ENCODE measurements at places on chromosomes 16 and 17.

DNA sequence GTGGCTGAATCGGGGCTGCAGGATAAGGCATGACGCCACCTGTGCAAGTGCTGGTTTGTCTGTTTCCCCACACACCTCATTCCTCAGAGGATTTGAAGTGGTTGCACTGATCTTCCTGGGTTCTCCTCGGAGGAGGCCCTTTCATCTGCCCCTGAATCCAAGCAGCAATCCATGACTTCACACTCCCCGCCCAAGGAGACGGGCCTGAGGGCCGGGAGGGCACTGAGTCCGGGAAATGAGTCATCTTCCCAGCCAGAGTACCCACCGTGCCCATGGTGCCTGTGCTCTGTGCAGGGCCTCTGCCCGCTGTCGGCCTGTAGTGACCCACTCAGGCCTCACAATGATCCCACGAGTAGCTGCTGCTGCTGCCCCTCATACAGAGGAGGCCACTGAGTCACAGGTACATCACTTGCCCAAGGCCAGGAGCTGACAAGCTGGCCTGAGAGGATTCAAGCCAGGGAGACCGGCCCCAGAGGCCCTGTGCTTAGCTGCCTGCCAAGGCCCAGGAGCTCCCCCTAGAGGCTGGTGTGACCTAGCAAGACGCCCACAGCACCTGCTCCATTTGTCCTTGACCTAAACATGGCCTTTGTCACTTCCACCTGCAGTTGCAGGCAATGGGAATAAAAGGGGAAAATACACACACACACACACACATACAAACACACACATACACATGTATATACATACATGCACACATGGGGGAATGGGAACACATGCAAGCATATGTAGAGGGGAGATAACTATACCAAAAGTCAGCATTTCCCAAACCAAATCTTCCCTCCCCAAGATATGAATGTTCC, 240.0 kb downstream of the C16orf95 start:
- peak; percentile 4 for DNase-seq

DNA sequence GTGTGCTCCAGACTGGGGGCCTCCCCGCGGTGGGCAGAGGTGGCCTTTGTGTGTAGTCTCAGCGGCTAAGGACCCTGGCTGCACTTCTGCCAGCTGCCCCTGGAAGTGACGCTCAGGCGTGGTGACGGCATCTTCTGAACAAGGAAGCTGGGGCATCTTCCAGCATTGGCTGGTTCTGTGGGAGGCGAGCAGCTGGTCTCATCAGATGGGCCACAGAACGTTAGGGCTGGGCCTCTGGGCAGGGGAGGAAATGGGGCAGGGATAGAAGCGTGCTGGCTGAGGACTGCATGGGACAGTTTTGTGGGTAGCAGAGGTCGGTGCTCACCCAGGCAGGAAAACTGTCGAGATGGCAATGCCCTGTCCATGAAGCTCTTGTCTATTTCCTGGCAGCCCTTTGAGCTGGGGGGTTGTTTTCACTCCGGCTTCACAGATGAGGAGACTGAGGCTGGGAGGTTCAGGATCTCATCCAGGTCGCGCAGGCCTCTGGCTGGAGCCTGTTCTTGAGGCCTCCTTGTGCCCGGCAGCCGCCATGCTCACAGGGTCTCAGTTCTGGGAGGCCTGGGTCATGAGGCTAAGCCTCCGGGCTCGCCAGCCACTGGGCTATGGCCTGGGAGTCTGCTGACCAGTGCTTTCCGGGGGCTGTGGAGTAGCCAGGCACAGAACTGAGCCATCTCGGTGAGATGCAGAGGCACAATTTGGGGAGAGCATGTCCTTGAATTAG, 16.3 kb downstream of the IRF8 start:
- DNase-seq = no peak

DNA sequence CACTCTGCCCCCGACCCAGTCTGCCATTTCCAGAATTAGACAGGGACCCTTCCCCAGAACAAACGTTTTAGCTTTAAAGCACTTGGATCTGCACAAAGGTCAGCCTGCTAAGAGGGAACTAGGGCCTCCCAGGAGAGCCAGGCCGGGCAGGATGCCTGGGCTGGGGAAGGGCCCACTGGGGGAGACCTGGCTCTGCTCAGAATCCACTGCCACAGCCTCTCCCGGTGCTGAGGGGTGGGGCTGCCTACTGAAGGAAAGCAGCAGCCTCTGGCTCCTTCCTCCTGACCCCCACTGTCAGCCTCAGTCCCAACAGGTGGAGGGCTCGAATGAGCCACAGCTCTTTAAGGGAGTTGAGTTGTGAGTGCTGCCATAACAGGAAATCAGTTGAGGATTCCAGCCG, 1.7 kb downstream of the YBX2 start:
- DNase-seq = no peak

GRCh38 chr17:65463242-65463641, 98.2 kb downstream of the AXIN2 start:
- DNase-seq = no peak

DNA sequence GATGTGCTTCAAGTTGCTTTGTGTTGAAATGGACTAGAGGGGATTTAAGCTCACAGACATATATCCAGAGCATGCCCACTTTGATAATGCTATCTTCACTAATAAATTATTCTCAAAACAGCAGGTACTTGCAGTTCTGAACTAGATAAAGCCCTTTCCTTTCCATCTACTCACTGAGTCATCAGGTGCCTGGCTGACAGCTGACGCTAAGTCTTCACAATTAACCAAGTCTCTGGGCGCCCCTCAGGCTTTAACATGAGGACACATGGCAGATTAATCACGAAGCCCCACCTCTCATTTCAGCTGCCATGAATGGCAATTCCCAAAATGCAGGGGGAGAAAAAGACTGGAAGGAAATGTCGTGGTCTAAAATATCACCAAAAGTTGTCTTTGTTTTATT, 29.5 kb upstream of the CRISPLD2 start:
- DNase-seq = no peak

- DNase-seq = no peak
Measured at GRCh38 chr17:66829883-66830282, 5.0 kb upstream of the CACNG5 start.

- no peak for DNase-seq
Measured at GRCh38 chr17:17398943-17399926, 77.6 kb upstream of the MED9 start.

GRCh38 chr16:51326131-51326856, 175.2 kb upstream of the SALL1 start:
- no peak for DNase-seq

DNA sequence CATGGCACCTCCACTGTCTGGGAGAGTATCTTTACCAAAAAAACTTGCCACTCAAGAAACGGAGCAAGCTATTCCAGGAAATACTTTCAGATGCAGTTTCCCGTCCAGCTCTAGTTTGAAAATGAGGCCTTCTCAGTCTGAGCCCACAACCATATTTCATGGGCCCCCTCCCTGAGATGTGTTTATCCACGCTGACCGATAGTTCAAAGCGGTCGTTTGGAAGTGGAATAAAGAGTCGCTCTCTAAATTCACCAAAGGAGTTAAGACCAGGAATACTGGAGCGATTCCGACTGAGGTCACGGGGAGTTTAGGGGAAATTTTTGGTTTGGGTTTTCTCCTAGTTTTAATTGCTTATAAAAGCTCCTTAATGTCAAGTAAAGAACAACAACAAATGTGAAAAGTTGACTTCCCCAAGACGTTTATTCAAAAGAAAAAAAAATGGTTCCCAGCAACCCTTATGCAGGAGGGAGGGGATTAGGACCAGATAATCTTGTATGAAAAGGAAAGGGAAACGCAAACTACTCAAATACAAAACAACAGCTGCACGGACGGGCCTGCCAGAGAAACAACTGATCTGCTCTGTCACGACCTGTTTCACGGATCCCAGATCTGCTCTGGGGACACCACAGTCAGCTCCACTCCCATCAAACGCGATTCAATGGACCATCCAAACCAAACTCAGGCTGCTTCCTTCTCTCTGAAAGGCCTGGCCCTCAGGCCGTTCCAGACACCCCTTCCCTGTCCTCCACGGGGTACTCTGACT, 77.1 kb downstream of the MRM3 start:
- DNase-seq = no peak

DNA sequence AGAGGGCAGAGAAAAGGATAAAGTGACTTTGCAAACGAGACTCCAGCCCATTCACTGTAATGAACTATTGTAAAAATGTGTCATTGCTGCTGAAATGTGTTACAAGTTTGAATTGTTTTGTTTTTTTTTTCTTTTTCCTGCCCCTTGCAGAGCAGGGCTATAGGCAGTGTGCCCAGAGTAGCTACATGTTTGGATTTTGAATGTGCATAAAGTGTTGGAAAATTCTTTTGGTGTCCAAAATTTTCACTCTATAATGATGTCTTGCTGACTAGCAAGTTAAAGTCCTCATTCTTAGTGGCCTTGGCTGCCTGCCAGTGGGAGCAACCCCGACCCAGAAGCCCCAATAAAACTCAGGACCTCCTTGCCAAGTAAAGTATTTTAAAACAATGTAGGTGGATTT, 66.5 kb downstream of the IGF2BP1 start:
- no peak for DNase-seq

- no peak for DNase-seq
Measured at GRCh38 chr17:69523244-69523861, 108.9 kb downstream of the MAP2K6 start.

- DNase-seq = peak; percentile 54
Measured at GRCh38 chr16:85055493-85056210, 28.1 kb downstream of the KIAA0513 start.

DNA sequence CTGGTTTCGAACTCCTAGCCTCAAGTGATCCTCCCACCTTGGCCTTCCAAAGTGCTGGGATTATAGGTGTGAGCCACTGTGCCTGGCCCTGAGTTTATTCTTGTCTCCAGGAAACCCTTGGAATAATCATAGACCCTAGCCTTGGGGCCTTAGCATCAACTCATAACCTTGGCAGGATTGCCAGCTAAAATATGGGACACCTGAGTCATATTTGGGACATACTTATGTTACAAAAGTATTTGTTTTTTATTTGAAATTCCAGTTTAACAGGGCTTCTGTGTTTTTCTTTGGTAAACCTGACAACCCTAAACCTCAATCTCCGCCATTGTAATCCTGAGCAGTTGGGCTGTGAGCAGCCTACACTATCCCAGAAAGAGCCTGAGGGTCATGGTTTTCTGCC, 28.6 kb upstream of the TNS4 start:
- DNase-seq = no peak

DNA sequence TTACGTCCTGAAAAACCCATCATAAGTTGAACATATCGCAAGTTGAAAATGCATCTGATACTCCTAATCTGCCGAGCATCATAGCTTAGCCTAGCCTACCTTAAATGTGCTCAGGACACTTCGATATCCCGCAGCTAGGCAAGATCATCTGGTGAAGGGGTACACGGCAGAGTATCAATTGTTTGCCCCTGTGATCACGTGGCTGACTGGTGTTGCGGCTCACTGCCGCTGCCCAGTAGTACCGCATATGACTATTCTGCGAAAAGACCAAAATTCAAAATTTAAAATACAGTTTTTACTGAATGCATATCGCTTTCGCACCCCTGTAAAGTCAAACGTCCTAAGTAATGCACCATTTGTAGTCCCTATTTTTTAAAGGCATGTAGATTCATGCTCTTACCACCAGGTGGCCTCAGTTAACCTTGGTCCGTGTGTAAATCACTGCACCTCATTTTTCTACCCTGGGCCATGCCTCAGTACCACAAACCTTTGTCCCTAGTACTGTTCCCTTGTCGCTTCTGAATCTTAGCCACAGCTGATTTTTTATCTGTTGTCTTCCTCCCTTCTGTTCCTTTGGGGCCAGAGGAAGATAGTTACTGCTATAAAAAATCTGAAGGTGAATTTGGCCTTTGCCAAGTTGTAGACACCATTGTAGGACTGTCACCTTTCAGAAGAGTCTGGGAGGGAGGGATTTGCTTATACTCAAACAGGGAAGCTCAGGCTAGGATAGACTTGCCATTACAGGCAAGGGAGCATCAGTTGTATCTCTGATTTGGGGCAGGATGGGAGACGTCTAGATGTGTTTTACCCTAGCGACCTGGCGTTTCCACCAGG, 34.4 kb downstream of the WWP2 start:
- DNase-seq = no peak

DNA sequence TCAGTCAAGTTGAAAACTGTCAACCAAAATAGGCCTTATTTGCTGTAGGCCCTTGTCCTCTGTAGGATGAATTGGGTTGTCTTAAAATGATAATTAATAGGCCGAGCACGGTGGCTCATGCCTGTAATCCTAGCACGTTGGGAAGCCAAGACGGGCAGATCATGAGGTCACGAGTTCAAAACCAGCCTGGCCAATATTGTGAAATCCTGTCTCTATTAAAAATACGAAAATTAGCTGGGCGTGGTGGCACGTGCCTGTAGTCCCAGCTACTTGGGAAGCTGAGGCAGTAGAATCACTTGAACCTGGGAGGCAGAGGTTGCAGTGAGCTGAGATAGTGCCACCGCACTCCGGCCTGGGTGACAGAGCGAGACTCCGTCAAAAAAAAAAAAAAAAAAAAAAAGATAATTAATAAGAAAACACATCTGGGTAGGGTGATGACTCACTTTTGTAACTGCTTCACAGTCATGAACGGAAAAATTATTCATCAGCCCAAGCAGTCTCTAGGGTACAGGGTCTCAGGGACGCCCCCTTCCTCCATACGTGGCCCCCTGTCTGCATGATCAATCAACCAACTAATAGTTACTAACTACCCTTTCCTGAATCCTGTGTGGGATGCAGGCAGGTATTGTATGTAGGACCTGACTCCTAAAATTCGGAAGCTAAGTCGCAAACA, 137.0 kb upstream of the RCVRN start:
- no peak for DNase-seq

DNA sequence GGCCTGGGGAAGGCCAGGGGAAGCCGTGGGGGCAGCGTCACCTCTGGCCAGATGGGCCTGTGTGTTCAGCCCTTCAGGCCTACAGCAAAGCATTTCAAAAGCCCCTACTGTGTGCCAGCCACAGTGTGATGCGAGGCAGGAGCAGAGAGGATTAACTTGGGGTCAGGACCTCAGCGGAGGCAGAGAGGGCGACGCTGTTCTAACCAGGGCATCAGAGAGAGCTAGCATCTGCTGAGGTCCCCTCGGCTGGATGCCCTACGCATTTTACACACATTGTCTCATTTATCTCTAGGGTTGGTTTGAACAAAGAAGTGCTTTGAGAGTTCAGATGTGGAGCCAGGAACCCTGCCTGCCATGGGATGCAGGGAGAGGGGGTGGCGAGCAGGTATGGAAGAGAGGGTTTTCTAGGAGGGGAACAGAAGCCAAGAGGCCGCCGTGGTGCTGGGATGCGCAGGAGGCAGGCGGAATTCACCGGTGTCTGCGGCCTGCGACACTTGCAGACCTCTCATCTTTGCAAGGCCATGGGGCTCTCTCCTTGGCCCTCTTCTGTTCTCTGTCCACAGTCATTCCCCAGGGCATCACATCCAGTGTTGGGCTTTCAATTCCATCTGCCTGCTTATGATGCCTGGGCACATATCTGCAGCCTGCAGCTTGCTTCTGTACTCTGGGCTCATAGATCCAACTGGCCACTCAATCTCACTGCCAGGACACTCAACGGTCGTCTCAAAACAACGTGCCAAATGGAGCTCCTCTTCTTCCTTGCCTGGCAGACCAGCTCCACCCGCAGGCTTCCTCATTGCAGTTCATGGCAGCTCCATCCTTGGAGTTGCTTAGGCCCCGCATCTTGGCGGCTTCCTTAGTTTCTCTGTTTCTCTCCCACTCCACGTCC, 8.1 kb upstream of the NKD1 start:
- DNase-seq = no peak

- no peak for DNase-seq
Measured at GRCh38 chr17:74746922-74747321, 1.5 kb upstream of the NHERF1 start.
